Lung (tissue), 17 donors: ENCODE measurements at places on chromosomes 3 and 15.

- peak; percentile 75 for DNase-seq
These were observed 246.6 kb upstream of the KCNMB2 start for GRCh38 chr3:178289544-178290160.

DNA sequence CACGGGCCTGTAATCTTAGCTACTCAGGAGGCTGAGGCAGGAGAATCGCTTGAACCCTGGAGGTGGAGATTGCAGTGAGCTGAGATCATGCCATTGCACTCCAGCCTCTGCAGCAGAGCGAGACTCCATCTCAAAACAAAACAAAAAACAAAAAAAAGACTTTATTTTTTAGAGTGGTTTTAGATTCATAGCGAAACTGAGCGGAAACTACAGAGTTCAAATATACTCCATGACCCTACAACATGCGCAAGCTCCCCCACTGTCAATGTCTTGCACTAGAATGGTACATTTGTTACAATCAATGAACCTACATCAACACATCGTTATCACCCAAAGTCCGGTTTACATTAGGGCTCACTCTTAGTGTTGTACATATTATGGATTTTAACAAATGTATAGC is 2.2 kb upstream of the CRTAP start:
- DNase-seq, result no peak

DNA sequence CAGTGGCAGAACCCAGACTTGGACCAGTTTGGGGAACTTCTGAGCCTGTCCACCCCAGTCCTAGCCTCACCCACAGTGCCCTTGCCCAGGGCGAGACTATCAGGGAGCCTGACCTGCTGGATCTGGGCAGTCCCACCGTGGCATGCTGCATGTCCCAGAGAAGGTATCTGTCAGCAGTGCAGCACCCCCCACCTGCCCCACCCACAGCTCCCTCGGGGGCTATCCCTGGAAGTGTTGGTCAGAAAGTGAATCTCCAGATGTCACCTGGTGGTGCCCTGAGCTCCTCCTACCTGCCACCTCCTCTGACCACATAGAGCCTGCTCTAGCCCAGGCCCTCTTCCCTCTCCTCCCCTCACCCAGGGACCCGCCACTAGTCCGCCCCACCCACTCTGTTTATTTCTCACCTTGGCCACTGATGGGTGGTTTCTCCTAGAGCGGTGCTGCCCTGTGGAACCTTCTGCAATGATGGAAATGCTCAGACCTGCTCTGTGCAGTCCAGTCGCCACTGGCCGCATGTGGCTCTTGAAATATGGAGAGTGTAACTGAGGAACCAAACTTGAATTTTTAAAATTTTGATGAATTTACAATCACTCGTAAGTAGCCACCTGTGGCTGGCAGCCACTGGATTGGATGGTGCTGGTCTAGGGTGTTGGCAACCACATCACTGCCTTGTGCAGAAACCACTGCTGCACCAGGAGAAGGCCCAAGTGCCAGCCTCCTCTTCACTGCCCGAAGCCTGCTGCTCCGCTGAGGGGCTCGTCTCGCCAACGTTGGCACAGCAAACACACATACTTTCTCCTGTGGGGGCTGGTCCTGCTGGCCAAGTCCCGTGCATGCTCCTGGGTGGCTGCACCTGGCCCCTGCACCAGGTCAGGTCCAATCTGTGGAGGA is 13.1 kb downstream of the HDAC11 start:
- DNase-seq, result no peak

DNA sequence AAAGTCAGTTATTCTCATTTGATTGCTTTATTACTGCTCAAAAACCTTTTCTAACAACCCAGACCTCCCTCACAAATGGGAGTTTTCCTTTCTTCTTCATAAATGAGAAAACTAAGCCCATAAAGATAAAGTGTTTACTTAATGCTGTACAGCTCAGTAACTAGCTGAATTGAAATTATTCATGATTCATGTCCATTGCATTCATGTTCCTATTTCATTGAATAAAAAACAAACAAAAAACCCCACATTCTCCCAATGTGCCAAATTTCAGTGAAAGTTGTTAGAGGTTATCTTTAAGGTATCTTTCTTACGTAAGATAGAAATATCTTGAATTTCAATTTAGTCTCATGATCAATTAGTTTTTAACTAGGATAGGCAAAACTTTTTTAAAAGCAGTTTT is 2.8 kb downstream of the PLSCR2 start:
- DNase-seq, result no peak

DNA sequence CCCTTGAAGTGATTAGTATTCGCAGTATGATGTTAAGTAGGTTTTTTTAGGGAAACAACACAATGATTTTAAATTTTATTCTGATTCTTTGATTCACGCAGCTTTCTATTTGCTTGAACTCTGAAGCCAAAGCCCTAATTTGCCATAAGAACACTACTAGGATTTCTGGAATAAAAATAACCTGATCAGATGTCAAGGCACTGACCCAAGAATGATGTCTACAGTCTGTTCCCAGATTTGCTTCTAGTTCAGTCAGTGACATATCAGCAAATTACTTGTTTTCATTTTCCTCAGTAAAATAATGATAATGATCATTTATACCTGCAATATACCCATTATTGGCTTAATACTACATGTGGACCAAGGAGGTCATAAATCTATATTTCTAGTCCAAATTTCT is 179.5 kb upstream of the EIF1B start:
- DNase-seq, result no peak

DNA sequence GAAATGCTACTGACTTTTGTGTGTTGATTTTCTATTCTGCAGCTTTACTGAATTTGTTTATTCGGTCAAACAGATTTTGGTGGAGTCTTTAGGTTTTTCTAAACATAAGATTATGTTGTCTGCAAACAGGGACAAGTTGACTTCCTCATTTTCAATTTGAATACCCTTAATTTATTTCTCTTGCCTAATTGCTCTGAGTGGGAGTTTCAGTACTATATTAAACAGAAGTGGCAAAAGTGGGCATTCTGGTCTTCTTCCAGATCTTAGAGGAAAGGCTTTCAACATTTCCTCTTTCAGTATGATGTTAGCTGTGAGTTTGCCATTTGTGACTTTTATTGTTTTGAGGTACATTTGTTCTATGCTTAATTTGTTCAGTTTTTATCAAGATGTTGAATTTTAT is 268.5 kb downstream of the WNT5A start:
- DNase-seq, result no peak
